ENCODE measurements at places on chromosomes 3 and 15.

DNA sequence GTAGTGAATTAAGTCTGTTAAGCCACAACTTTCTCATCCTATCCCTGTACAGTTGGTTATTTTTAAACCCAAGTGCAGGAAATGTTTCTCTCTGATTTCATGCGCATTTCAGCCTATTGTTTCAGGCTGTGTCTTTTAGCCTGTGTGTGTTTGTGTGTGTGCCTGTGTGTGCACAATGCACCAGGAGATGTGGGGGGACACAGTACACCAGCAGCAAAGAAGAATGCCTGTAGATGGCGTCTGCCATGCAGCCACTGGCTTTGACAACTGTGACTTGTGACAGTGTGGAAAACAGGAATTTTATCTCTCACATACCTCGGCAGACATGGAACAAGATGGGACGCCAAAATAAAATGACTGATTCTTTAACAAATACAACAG, 43.6 kb upstream of the PLXNA1 start:
- H3K4me1 ChIP-seq: no peaks in the 10 kb centered on the region
- no peak overlapping the region for H3K4me3 ChIP-seq
- no peaks in the 10 kb centered on the region for H3K27me3 ChIP-seq
- no peaks in the 10 kb centered on the region for H3K36me3 ChIP-seq
- H3K27ac ChIP-seq: no peak overlapping the region
- DNase-seq: no peak

GRCh38 chr3:12875857-12876836, 34.8 kb upstream of the RPL32 start:
- H3K27me3 ChIP-seq: peaks cover 18% of the 10 kb centered on the region
- peak; percentile 19 for DNase-seq
- H3K4me1 ChIP-seq: no peaks in the 10 kb centered on the region
- no peaks in the 10 kb centered on the region for H3K36me3 ChIP-seq
- no peak overlapping the region for H3K27ac ChIP-seq

DNA sequence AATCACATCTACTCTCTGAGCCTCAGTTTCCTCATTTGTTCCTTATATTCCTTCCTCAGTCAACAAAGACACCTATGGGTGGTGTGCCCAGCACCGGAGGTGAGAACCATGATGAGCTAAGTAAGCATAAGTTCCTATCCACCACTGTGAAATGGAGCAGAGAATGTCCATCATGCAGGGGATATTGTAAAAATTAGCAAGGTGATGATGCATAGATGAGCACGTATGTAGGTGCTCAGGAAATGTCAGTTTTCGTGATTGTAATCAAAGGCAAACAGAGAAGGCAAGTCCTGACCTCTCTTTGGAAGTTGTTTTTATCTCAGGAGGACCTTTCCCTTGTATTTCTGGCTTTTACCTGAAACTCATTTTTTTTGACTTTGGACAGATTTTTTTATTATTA, 165.4 kb downstream of the GHSR start:
- no peaks in the 10 kb centered on the region for H3K36me3 ChIP-seq
- no peaks in the 10 kb centered on the region for H3K27me3 ChIP-seq
- H3K4me1 ChIP-seq: peaks cover 2% of the 10 kb centered on the region
- no peak overlapping the region for H3K4me3 ChIP-seq

DNA sequence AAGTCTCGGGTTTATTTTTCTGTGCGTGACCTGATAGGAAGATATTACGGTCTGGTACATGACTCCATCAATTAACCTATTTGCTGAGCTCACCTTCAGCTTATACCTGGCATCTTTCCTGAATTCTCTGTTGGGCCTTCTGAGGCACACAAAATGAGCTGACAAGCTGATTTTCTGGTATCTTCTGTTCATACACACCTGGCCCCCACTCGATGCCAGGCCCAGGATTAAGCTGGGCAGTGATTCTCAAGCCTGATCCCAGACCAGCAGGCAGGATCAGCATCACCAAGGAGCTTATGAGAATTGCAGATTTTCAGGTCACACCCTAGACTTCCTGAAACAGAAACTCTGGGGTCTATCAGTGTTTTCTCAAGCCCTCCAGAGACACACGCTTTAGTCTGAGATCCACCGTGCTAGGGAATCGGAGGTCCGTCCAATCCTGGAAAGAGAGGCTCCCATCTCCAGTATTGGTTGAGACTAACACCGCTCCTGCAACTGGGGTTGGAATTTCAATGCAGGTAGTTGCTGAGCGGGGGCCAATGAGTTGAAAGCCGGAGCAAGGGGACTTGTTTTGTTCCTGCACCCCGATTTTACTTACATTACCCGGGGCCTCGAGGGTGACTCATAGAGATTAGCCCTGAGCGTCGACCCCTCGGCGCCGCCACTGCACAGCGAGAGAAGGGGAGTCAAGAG, 636 bp upstream of the EIF1B start:
- H3K4me1 ChIP-seq: peaks cover 29% of the 10 kb centered on the region
- no peaks in the 10 kb centered on the region for H3K27me3 ChIP-seq
- no peak for DNase-seq

DNA sequence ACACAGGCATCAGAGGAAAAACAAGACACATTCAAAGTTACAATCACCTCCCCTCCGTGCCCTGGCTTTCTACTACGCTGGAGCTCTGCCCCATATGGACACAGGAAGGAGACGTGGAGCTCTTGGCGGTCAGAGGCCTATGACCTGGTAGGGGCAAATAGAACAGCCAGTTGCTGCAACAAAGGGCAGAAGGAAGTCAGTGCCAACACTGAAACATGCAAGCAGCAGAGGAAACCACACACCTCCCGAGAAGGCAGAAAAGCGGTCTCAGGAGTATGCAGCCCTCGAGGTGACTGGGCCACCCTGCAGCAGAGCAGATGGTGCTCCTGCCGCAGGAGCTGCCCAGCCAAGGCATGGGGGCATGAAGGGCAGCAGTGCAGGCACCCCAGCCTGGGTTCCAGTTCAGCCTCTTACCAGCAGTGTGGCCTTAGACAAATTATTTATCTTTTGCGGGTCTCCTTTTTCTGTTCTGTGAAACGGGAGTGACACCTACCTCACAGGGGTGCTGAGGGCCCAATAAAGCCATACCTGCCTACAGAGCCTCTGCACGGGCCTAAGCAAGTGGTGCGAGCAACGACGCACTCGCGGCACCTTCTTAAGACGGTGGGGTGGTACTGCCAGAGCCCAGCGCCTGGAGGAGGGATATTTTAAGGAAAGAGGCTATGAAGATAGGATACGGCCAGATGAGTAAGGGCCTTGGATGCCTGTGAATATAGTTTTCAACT, 8.6 kb downstream of the ZXDC start:
- H3K27me3 ChIP-seq: no peaks in the 10 kb centered on the region
- H3K27ac ChIP-seq: peak overlapping the region; percentile 9
- peaks cover 19% of the 10 kb centered on the region for H3K4me1 ChIP-seq
- peaks cover 5% of the 10 kb centered on the region for H3K36me3 ChIP-seq
- H3K4me3 ChIP-seq: no peak overlapping the region

DNA sequence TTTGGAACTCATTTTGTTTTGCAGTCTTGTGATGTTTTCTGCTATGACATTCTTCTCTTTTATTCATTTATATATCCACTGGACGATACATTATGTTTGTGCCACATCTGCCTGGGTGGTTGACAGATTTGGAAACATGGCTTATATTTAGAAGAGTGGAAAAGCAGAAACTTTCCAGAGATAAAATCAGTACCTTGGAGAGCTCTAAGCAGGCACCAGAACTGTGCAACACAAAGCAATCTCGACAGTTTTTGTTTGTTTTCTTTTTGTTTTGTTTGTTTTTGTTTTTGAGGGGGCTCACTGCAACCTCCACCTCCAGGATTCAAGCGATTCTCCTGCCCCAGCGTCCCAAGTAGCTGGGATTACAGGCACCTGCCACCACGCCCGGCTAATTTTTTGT, 45.5 kb downstream of the SYN2 start:
- no peaks in the 10 kb centered on the region for H3K4me1 ChIP-seq
- DNase-seq: no peak
- no peak overlapping the region for H3K27ac ChIP-seq
- H3K4me3 ChIP-seq: no peak overlapping the region
- H3K27me3 ChIP-seq: peaks cover 11% of the 10 kb centered on the region

DNA sequence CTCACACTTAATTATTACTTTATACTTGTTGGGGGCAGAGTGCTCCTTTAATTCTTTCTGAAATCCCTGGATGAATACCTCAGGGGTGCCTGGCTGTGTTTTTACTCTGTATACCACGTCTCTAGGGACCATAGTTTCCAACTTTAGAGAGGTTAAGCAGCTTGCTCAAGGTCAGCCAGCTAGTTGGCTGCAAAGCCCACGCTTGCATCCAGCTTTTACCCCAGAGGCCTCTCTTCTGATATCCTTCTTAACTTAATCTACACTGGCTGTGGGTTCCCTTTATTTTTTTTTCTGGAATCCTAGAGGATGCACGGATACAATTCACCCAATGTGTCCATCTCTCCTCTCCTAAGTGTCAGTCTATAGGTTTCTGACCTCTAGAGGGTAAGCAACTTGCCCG, 1.4 kb downstream of the PDZRN3 start:
- no peak for DNase-seq
- no peak overlapping the region for H3K27ac ChIP-seq
- no peak overlapping the region for H3K4me3 ChIP-seq
- H3K4me1 ChIP-seq: no peaks in the 10 kb centered on the region
- H3K27me3 ChIP-seq: peaks cover 12% of the 10 kb centered on the region

- no peak overlapping the region for H3K4me3 ChIP-seq
- H3K27me3 ChIP-seq: no peaks in the 10 kb centered on the region
- H3K27ac ChIP-seq: no peak overlapping the region
- no peaks in the 10 kb centered on the region for H3K36me3 ChIP-seq
- no peak for DNase-seq
Measured at GRCh38 chr3:30440880-30441279, 165.5 kb upstream of the TGFBR2 start.

DNA sequence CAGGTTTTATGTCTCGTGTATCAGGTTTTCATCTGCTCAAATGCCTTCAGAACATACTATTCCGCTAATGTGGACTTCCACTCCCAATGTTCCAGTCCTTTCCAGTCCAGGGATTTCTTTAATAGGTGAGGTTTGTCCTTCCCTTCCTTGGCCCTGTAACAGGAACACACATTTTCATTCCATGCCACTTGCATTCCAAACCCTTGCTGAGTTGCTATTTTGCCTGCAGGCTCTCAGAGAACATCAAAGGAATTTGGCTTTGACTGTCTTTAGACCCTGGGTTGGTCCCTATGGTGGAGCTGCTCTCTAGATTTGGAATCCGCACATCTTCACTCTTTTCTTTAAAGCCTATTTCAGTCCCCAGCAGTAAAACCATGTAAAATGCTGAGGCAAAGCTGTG, 12.3 kb upstream of the ALCAM start:
- peak overlapping the region; percentile 65 for H3K4me3 ChIP-seq
- peaks cover 28% of the 10 kb centered on the region for H3K4me1 ChIP-seq
- no peak for DNase-seq
- no peak overlapping the region for H3K27ac ChIP-seq

DNA sequence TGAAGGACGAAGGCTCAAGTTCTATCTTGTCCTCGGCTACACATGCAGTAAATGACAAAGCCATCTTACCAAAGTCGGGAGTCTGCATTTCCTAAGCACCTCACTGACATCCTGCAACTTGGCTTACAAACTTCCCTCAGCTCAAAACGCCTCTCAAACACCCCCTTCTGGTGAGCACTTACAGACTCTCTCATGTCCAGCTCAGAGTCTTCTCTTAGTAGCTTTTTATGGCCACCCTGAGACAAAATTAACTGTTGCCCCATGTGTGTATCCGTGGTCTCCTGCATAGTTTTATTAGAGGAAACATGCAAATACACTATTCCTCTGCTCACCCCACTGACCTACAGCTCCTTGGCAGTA, 819.7 kb downstream of the FHIT start:
- H3K27ac ChIP-seq: no peak overlapping the region
- DNase-seq: no peak
- no peaks in the 10 kb centered on the region for H3K36me3 ChIP-seq
- no peak overlapping the region for H3K4me3 ChIP-seq

DNA sequence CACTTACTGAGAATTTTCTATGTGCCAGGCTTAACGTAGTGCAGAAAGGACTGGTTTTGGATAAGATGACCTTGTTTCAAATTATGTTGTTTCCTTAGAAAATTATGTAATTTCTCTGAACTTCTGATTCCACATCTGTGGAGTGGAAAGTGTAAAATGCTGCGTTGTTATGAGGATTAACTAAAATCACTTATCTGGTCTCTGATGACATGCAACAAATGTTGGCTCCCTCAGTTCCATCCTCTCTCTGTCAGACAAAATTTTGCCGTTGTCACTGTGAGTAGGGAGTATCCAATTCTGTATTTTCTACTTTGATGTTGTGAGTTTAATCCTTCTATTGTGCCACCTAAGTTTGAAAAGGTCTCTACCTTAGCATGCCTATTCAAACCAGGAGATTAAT, 175.5 kb downstream of the KCNMB2 start:
- H3K36me3 ChIP-seq: no peaks in the 10 kb centered on the region
- no peaks in the 10 kb centered on the region for H3K27me3 ChIP-seq
- H3K4me3 ChIP-seq: no peak overlapping the region
- DNase-seq: no peak
- H3K27ac ChIP-seq: no peak overlapping the region

- H3K4me3 ChIP-seq: peak overlapping the region; percentile 97
- no peak for DNase-seq
- H3K4me1 ChIP-seq: peaks cover 26% of the 10 kb centered on the region
- H3K27ac ChIP-seq: peak overlapping the region; percentile 92
- H3K27me3 ChIP-seq: no peaks in the 10 kb centered on the region
- H3K36me3 ChIP-seq: peaks cover 24% of the 10 kb centered on the region
Measured at GRCh38 chr3:172751175-172751704, 714 bp downstream of the ECT2 start.

DNA sequence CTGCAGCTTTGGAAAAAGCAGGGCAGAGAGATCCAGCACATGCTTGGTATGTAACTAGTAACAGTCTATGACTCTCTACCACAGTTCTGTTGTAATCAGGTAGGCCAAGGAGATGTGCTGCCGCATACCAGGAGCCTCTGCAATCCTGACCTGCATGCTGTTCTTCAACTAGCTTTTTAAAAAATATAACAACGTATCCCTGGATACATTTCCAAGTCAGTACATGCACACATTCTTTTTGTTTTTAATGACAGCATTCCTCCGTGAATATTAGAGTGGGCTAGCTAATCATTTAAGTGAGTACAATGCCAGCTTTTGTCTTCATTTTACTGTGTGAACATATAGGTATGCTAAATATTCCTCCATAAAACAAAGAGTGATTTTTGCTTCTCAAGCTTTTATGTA, 437.8 kb downstream of the RBMS3 start:
- H3K4me3 ChIP-seq: no peak overlapping the region
- DNase-seq: no peak
- no peaks in the 10 kb centered on the region for H3K4me1 ChIP-seq
- no peaks in the 10 kb centered on the region for H3K36me3 ChIP-seq
- H3K27ac ChIP-seq: no peak overlapping the region

GRCh38 chr3:144544871-144545270, 573.2 kb downstream of the DIPK2A start:
- H3K36me3 ChIP-seq: no peaks in the 10 kb centered on the region
- no peak for DNase-seq
- no peaks in the 10 kb centered on the region for H3K4me1 ChIP-seq
- no peak overlapping the region for H3K4me3 ChIP-seq

DNA sequence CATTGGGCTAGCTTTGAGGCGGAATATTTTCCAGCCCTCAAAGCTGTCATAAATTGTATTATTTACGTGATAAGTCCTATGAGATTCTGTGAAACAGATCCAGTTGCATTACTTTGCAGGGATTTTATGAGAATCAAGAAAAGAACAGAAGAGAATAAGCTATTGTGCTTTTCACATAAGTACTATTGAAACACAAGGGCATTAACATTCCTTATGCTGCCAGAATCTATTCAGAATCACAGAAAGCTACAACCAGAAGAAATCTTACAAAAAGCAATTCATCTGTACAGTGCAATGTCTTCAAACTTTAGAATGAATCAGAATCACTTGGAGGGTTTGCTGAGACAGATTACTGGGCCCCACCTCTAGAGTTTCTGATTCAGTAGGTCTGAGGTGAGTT, 10.6 kb upstream of the CACNA1D start:
- H3K4me3 ChIP-seq: no peak overlapping the region
- no peak overlapping the region for H3K27ac ChIP-seq
- H3K36me3 ChIP-seq: no peaks in the 10 kb centered on the region
- H3K4me1 ChIP-seq: no peaks in the 10 kb centered on the region
- peaks cover 26% of the 10 kb centered on the region for H3K27me3 ChIP-seq
- no peak for DNase-seq
